ENCODE measurements at places on chromosomes 12 and 14.

GRCh38 chr14:90603841-90604240 lies 207.0 kb downstream of the CALM1 start:
- no peak for DNase-seq

GRCh38 chr14:93395231-93395630 lies 35.5 kb upstream of the UNC79 start:
- DNase-seq: no peak

GRCh38 chr12:113776536-113776935 lies 189.6 kb downstream of the RBM19 start:
- no peak for DNase-seq

GRCh38 chr12:105474672-105475071 lies 144.2 kb downstream of the C12orf75 start:
- no peak for DNase-seq

- no peak for DNase-seq
These were observed 411.7 kb downstream of the TMEM117 start for GRCh38 chr12:44247588-44247987.

- no peak for DNase-seq
These were observed 9.7 kb downstream of the SLCO1C1 start for GRCh38 chr12:20704860-20705259.

GRCh38 chr14:36655963-36656686 lies 5.5 kb upstream of the PAX9 start:
- peak; percentile 48 for DNase-seq

GRCh38 chr12:97552410-97553121 lies 90.0 kb downstream of the RMST start:
- no peak for DNase-seq

DNA sequence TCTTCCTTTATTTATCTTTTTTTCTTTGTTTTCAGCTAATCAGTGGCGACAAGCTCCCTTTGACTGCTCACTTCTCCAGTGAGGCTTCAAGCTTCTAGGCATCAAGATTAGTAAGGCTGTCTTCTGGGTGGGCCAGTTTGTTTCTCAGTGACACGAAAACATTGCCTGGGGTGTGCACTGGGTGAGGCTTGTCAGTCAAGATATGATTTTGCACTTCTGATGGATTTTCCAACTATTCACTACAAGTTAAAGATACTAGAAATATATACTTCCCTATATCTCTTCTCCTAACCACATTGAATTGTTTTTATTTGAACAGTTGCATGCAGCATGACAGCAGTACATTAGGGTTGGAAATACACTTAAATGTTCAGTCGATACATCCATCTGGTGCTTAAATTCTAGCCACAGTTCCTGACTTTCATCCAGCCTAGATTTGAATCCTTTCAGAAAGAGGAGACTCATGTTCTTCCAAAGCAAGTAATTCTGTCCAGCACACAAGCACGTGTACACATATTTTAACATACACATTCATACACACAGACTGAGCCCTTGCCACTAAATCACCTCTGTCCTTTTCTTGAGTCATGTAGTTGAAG lies 275.6 kb upstream of the NOVA1 start:
- no peak for DNase-seq

DNA sequence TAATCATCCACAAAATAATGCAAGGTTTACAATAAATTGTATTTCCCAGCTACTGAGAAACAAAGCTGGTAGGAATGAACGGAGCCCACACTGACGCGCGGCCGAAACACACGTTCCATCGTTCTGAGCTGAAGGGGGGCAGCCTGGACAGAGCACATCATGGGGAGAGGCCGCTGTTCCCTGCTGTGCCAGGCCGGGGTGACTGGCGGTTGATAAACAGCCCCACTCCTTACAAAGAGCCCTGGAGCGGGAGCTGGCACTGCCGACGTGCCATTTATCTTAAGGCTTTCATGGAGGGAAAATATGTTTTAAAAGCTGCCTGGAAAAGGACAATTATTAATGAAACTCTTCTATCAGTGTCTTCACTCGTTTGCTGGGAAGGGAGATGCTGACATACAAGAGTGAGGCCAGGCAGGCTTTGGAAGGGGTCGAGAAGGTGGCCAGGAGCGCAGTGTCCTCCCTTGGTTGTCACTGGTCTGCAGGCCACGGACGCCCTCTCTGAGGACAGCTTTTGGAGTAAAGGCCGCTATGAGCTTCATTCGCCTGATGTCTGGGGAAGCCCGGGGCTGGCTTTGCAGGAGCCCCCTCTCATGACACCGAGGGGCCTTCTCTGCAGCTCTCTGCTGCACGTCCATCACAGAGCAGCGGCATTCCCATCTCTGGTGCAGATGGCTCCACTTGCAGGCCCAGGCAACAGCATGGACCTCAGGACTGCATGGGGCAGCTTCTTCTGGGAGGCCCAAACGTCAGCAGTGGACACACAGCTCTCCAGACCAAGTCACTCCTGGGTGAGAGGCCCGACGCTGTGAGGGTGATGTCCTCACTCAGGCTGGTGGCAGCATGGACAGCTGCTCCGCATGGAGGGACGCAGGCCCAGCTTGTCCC lies 355.3 kb upstream of the SFSWAP start:
- DNase-seq: no peak

DNA sequence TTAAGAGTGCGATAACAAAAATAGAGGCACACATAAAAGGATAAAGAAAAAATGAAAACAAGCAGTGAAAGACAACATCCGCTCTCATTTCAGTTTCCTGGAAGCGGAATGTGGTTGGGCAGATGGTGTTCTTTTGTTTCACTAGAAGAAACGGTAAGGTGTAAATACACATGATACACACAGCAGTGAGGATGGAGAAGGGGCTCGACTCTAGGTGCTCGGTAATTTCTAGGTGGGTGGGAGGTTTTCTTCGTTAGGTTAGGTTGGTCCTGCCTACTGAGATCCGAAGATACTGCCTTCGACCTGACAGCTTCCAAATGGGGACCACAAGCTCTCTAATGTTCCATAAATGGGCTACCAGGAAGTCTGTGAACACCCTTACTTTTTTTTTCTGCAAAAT lies 1082.5 kb downstream of the BCL11B start:
- peak; percentile 80 for DNase-seq

- DNase-seq: no peak
These were observed 24.7 kb upstream of the WDR89 start for GRCh38 chr14:63666335-63666734.

DNA sequence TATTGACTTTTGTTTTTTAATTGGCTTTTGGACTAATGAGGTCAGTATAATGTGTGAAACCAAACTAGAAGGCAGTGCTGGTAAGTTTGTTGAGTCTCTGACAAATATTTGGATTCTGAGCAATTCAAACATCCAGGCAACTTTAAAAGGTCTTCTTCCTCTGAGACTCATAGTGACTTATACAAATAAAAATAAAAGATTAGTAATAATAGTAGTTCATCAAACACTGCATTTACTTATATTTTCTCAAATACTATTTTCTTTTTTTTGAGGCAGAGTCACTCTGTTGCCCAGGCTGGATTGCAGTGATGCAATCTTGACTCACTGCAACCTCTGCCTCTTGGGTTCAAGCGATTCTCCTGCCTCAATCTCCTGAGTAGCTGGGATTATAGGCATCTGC lies 337.9 kb downstream of the DAD1 start:
- no peak for DNase-seq

DNA sequence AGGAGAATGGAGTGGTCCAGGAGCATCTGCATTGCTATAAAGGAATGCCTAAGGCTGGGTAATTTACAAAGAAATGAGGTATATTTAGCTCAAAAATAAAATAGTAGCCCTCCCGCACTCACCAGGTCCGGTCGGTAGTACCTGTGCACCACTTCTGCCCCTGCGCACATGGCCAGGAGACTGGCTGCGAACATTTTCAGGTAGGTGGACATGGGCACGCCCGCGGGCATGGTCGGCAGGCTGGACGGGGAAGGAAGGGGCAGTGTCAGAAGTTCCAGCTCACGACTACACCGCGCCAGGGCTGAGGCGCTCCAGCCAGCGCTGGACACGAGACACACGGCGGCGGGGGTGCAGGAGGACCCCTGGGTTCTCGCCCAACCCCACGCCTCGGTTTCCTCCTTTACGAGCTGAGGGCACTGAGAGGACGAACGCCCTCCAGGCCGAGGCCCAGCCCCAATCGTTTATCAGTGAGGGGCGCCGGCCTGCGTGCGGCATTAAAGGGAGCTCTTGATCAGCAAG lies 9.1 kb upstream of the TDG start:
- peak; percentile 33 for DNase-seq

DNA sequence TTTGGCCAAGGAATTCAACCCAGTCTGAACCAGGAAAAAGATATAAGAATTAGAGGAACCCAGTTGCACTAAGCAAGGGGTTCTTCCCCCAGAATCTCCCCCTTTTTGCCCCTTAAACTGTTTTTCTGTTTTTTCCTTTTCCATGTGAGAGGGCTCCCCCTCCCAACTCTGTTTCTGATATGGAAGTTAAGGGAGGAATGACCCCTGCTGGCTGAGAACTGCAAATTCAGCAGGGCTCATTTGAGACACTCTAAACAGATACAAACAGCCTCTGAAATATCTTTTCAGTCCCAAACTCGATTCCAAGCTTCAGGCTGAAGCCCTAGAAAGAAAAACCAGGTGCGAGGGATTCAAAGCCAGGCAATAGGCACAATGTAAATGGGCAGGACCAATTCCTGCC lies 132.7 kb downstream of the SLC41A2 start:
- DNase-seq: peak; percentile 10

DNA sequence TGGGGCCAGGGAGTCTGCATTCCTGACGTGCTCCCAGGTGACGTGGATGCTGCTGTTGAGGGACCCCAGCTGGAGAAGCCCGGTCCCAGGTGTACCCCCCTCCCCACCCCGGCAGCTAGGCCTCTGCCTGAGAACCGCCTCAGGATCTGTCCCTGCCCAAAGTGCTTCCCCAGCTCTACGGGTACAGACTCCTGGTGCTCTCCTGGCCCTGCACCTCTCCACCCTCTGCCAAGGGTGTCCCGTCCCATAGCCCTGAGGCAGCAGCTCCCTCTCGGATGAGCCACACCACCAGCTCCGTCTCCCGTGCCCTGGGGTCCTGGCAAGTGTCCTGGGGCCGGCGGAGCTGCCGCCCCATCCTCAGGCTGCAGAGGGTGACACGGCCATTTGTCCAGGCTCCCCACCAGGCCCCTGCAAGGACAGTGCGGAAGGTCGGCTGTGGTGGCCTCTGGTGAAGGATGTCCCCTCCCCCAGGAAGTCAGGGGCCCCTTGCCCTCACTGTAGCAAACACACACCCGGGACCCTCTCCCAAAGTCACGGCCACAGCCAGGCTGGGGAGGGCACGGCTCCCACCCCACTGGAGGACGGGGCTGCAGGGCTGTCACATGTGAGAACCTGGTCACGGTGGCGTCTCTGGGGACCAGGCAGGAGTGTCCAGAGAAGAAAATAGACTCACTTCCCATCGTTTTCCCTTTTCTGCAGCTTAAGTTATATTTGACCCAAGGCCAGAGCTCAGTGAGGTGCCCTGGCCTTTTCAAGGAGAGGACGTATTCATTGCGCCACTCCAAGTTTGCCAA lies 74.4 kb upstream of the FBRSL1 start:
- no peak for DNase-seq

DNA sequence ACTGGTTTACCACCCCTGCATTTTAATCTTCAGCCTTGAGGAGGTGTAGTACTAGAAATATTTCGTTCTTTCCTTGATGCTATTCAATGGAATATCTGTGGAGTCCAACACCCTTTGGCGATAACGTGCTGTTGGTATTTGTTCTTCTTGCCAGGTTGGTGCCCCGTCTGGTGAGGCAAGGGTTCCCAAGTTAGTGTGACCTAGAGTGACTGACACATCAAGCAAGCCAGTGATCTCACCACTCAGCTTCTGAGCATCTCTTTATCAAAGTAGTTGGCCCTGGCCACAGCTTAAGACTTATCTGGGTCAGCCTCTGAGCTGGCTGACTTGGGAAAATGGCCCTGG lies 60.2 kb downstream of the PLXNC1 start:
- peak; percentile 70 for DNase-seq

DNA sequence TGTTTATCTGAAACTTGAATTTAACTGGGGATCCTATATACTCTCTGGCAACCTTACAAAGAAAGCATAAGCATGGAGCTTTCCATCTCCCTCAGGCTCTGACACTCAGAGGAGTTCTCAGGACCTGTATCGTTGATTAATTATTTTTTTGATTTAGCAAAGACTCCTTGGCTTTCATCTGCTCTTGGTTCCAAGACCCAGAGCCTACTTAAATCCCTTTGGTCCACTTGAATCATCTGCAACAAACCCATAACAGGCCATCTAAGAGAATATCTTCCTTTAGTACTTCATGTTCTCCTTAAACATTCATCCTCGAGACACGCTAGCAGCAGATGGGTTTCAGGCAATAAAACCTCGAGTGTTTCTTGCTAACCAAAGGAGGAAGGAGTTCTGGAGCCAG lies 85.4 kb downstream of the ZFP36L1 start:
- DNase-seq: no peak

GRCh38 chr14:38930898-38931297 lies 172.1 kb downstream of the SEC23A start:
- DNase-seq: no peak

- DNase-seq: no peak
These were observed 73.4 kb downstream of the DUSP6 start for GRCh38 chr12:89278862-89279261.

DNA sequence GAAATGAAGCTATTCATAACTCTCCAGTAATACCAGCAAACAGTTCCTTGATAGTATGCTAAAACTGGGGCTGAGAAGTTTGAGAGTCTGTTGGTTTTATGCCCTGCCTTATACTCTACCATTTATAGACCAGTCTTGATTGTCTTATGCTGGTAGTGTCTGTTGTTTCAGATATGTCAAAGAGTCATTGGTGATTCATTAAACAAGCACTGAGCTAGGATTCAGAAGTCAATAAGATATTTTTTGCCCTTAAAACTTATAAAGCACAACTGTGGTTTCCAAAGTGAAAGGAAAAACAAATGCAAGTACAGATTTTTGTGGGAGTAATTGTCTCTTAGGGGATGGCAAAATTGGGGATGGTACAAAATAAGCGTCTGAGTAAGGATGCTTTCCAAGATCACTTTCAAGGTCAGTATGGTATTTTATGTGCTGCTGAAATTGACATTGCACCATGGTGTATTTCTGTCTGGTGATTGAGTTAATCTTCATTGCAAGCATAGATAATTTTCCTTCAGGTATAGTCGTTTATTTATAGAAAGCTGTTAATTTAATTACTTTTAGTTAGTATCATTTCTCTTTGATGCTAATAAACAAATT lies 289.5 kb upstream of the E2F7 start:
- DNase-seq: no peak

GRCh38 chr14:55477680-55478079 lies 37.3 kb upstream of the TBPL2 start:
- DNase-seq: no peak

- DNase-seq: peak; percentile 81
These were observed 51.8 kb downstream of the FOXN3 start for GRCh38 chr14:89365061-89365801.

GRCh38 chr14:72591391-72591790 lies 302.5 kb downstream of the DPF3 start:
- no peak for DNase-seq

GRCh38 chr14:89139404-89140247 lies 277.4 kb downstream of the FOXN3 start:
- DNase-seq: no peak

DNA sequence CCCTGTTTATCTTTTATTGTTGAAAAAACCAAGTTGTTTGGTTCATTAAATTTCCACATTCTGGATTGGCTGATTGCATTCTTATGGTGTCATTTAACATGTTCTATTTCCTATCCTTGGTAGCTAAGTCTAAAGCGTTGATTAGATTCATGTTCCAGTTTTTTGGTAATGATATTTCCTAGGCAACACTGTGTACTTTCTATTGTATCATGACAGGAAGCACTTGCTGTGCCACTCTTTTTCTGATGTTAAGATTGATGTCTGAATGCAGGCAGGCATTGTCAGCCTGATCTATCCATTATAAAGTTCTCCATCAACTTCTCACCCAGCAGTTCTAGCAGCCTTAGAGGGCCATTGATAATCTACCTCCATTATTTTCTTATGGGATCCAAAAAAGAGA lies 91.1 kb upstream of the ARID2 start:
- no peak for DNase-seq

GRCh38 chr14:88196925-88197324 lies 126.1 kb downstream of the KCNK10 start:
- DNase-seq: no peak
